ENCODE measurements at places on chromosomes 3 and 15. TPM values are rescaled to one million over a fixed set of nuclear protein-coding genes. Genes with fewer than 3 reads are reported as not detected.

CASR gene
- total RNA-seq: not detected

GRCh38 chr15:101807345-101807945 is 4.1 kb downstream of the OR4F6 start:
- no peaks in the 10 kb centered on the region for H3K36me3 ChIP-seq
- no peaks in the 10 kb centered on the region for H3K27me3 ChIP-seq
- DNase-seq: no peak
- H3K4me3 ChIP-seq: no peak overlapping the region
- H3K27ac ChIP-seq: no peak overlapping the region

NEIL1 gene
- total RNA-seq: 16.4 TPM

GRCh38 chr3:157816896-157817295 is 289.3 kb downstream of the SHOX2 start:
- H3K27ac ChIP-seq: no peak overlapping the region
- no peaks in the 10 kb centered on the region for H3K36me3 ChIP-seq
- H3K27me3 ChIP-seq: no peaks in the 10 kb centered on the region
- no peaks in the 10 kb centered on the region for H3K4me1 ChIP-seq
- no peak overlapping the region for H3K4me3 ChIP-seq
- no peak for DNase-seq

GABRR3 gene
- total RNA-seq: not detected

DNA sequence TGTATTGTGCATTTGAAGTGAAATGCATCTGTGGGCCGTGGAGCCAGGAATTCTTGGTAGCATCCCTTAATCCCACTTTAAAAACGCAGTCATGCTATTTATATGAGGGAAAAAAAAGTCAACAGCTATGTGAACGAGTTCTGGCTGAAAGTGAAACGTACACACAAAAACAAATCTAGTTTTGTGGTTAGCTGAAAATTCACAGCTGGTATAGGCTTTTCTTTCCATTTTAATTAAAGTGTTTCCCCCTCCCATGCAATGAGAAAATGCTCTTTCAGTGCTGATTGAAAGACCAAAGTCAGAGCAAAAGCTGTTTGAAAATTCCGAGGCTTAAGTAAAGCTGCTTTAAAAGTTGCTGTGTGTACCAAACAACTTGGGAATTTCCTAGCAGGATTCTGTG is 297.4 kb downstream of the PLCL2 start:
- H3K4me1 ChIP-seq: peaks cover 14% of the 10 kb centered on the region
- no peak overlapping the region for H3K27ac ChIP-seq
- no peak overlapping the region for H3K4me3 ChIP-seq

DNA sequence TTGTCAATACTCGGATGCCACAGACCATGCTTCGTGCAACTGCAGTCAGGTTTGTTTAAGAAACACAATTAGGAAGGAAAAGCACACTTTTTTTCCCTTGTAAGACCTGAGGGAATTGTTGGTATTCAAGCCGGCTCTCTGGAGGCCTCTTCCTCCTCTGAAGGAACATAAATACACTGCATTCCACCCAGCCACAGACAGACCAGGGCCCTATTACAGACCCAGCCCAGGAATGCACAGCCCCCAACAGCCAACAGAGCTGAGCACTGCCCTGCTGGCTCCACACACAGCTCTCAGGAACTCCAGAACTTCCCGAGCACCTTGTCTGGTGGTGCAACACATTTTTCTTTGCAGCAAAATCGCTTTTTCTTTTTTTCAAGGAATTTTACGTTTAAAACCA is 488.7 kb upstream of the PROK2 start:
- no peaks in the 10 kb centered on the region for H3K27me3 ChIP-seq
- no peaks in the 10 kb centered on the region for H3K36me3 ChIP-seq
- no peak overlapping the region for H3K27ac ChIP-seq
- peaks cover 33% of the 10 kb centered on the region for H3K4me1 ChIP-seq

GRCh38 chr3:127440384-127440783 is 150.1 kb downstream of the TPRA1 start:
- DNase-seq: no peak
- no peaks in the 10 kb centered on the region for H3K27me3 ChIP-seq
- no peak overlapping the region for H3K27ac ChIP-seq
- H3K36me3 ChIP-seq: no peaks in the 10 kb centered on the region
- H3K4me3 ChIP-seq: no peak overlapping the region

GRCh38 chr3:119357190-119357589 is 63.0 kb downstream of the ARHGAP31 start:
- no peaks in the 10 kb centered on the region for H3K36me3 ChIP-seq
- peaks cover 13% of the 10 kb centered on the region for H3K4me1 ChIP-seq
- no peaks in the 10 kb centered on the region for H3K27me3 ChIP-seq
- H3K27ac ChIP-seq: no peak overlapping the region
- DNase-seq: no peak

- H3K4me1 ChIP-seq: no peaks in the 10 kb centered on the region
- H3K36me3 ChIP-seq: no peaks in the 10 kb centered on the region
- no peak overlapping the region for H3K27ac ChIP-seq
- no peak for DNase-seq
- H3K27me3 ChIP-seq: no peaks in the 10 kb centered on the region
Observed at GRCh38 chr3:188082031-188082430, 71.9 kb upstream of the LPP start.

PIGZ gene
- 0.33 TPM for total RNA-seq

DNA sequence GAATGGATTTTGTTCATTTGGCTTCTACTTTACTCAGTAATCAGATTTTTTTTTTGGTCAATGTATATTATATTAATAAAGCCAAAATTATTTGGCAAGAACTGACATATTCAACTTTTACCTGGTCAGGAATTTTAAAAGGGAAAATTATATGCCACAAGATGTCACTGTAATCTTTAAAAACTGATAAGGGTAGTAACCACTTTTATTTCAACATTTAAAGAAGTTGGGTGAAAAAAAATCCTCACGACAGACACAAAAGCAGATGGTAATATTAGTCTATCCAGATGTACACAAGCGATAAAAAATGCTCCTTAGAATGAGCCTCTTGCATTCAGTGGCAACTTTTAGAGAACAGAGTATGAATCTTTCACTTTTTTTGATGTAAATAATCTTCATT is 101.9 kb downstream of the SERPINI1 start:
- no peak for DNase-seq
- no peak overlapping the region for H3K4me3 ChIP-seq
- no peaks in the 10 kb centered on the region for H3K27me3 ChIP-seq

DNA sequence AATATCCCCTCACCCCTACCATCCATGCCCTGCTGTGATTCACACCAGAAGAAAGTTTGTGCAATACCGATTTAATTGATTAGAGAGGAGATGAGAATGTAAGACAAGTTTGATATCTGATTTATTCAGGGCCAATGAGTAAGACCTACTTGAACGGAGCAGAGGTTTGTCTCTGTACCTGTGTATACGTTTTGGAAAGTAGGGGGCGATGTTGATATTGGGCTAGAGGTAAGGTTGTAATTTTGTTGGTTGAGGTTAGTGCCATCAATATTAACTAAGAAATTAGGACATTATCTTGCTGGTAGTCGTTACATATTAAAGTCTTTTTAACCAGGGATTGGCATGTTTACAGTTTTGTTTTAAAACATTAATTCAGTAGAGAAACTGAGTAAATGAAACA is 20.5 kb downstream of the EAF2 start:
- no peaks in the 10 kb centered on the region for H3K27me3 ChIP-seq
- no peak overlapping the region for H3K4me3 ChIP-seq
- H3K36me3 ChIP-seq: no peaks in the 10 kb centered on the region
- no peak for DNase-seq
- no peaks in the 10 kb centered on the region for H3K4me1 ChIP-seq
- H3K27ac ChIP-seq: no peak overlapping the region

GRCh38 chr3:194125442-194125841 is 10.5 kb upstream of the HES1 start:
- H3K27me3 ChIP-seq: no peaks in the 10 kb centered on the region
- no peak overlapping the region for H3K4me3 ChIP-seq
- H3K36me3 ChIP-seq: no peaks in the 10 kb centered on the region
- no peak overlapping the region for H3K27ac ChIP-seq
- no peak for DNase-seq

DNA sequence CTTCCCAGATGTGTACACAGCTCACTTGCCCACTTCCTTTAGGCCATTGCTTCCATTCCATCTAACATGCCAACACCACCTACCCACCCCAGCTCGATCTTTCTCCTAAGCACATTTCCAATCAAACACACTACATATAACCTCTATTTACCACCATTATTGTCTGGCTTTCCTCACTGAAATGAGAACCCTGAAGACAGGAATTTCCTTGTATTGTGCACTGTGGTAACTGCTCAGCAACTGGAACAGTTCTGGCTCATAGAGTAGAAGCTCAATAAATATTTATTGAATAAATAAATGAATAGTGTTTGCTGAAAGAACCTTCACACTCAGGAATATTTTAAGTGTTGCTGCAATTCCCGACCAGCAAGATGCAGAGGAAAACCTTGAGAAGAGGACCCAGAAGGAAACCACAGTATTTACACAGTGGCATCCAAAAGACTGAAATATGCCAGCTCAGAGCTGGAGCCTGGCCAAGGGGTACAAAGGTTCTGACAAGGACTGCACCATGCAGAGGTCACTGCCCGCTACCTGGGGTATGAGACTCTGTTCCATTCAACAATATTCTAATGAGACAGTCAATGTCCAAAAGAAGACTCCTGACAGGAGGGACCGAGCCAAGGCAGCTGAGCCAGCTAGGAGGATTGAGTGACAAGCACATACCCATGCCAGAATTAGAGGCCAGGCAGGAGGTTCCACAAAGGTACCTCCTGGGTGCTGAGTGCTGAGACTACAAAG is 168.8 kb downstream of the NUP210 start:
- H3K27me3 ChIP-seq: no peaks in the 10 kb centered on the region
- no peaks in the 10 kb centered on the region for H3K36me3 ChIP-seq
- no peak overlapping the region for H3K4me3 ChIP-seq
- no peak for DNase-seq
- no peak overlapping the region for H3K27ac ChIP-seq
- no peaks in the 10 kb centered on the region for H3K4me1 ChIP-seq

PTPN9 gene
- total RNA-seq: 15.9 TPM

PSMA4 gene
- 91.7 TPM for total RNA-seq

DNA sequence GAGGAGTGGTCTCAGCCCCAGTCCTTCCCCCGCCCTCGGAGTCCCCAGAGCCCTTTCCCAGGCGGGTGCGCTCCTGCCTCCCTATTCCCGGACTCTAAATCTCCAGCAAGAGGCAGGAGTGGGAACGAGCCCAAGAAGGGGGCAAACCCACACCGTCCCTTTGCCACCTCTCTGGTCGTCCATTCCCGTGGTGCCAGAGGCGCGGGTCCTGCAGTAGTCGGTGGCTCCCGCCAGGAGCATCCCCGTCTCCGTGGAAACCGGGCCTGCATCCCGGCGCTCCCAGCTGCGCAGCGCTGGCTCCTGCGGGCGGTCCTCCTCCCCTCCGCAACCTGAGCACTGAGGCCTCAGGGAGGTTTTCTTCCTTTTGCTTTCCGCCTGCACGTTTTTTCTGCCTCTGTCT is 44.8 kb downstream of the LHFPL4 start:
- no peaks in the 10 kb centered on the region for H3K36me3 ChIP-seq
- no peaks in the 10 kb centered on the region for H3K27me3 ChIP-seq
- H3K4me1 ChIP-seq: no peaks in the 10 kb centered on the region
- no peak overlapping the region for H3K27ac ChIP-seq
- DNase-seq: no peak

ZMAT3 gene
- total RNA-seq: 20.0 TPM

DNA sequence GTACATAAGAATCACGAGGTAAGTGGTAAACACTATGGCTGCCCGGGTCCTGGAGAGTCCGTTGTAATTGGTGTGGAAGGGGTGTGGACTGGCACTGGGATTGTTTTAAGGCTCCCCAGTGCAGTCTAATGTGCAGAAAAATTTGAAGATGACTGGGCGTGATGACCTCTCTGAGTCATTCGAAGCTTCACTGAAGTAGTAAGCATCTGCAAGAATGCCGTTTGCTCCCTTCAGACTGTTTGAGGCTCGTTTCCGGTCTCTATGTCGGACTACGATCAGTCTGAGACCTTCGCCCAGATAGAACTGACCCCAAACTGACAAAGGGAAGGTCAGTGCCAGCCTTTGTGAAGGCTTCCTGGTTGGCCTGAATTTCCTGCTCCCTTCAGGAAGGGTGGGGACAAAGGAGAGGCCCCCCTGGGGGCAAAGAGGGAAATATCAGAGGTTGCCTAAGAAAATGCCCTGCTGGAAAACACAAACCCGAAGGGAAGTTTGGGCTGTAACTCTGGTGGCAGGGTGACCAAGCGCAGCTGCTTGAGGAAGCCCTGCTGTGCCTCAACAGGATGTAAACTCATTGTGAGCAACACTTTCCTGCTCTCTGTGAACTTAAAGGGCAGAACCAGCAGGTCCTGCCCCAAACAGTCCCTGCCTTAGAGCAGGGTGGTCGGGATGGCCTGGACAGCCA is 34.6 kb downstream of the BTD start:
- H3K4me3 ChIP-seq: no peak overlapping the region
- no peak overlapping the region for H3K27ac ChIP-seq
- DNase-seq: no peak
- H3K36me3 ChIP-seq: no peaks in the 10 kb centered on the region
- H3K4me1 ChIP-seq: peaks cover 9% of the 10 kb centered on the region
